ENCODE measurements at places on chromosomes 1 and 21.

- no peak for DNase-seq
Measured at GRCh38 chr1:234520908-234521817, 42.2 kb upstream of the TARBP1 start.

- peak; percentile 76 for DNase-seq
Measured at GRCh38 chr1:226656601-226657277, 82.3 kb downstream of the ITPKB start.

DNA sequence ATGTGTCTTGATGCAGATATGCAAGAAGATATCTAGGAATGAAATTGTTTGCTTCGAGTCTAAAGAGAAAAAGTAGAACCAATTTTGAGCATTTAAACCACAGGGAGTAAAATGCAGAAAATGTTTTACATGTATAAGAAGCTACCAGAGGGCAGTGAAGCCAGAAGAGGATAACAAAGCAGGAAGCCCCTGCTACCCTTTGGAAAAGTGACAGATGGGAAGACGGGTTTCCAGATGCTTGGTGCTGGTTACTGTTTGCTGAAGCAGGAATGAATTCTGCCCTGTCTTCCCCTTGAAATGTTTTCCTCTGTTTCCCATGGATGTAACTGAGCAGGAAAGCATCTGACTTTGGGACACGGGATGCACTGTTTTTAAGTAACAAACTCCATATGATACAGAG is 822.2 kb downstream of the MRPL39 start:
- DNase-seq = no peak

GRCh38 chr1:41641475-41641814 is 157.0 kb upstream of the EDN2 start:
- no peak for DNase-seq

DNA sequence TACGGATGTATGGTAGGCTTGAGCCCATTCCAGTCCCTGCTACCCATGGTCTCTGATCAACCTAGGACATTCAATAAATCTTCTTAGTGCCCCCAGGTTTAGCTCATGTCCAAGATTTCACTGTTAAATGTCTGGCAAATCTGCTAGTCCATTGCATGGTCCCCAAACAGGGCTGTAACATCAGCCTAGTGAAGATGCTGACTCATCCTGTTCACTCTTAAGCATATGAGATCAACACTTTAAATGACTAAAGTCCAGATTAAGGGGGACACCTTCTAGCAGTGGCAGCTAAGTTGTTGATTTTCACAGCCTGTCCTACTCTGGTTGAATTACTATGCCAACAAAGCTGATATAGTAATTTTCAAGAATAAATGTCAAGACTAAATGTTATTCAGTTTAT is 46.5 kb upstream of the NUF2 start:
- peak; percentile 10 for DNase-seq

DNA sequence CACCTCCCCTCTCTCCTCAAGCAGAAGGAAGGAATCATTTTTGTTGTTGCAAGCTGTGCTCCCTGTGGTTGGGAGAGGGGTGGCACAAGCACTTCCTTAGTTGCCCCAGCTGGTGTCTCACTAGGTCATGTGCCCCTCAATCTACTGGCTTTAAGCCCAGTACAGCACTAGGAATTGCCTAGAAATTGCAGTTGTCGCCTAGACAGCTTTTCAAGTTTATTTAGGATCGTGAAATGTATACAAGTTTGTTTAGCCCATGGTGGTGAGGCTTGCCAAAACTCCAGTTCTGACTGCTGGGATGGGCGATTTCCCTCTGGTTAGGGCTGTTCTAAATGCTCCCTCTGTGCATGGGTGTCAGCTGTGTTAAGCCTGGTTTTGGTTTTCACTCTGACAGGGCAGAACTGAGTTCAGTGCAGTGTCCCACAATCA is 126.8 kb upstream of the ZNF644 start:
- no peak for DNase-seq

GRCh38 chr1:153556348-153556747 is 7.3 kb upstream of the S100A3 start:
- no peak for DNase-seq

GRCh38 chr1:2235300-2235998 is 7.3 kb downstream of the SKI start:
- DNase-seq = no peak

GRCh38 chr1:40736085-40736531 is 44.6 kb downstream of the NFYC start:
- peak; percentile 51 for DNase-seq

DNA sequence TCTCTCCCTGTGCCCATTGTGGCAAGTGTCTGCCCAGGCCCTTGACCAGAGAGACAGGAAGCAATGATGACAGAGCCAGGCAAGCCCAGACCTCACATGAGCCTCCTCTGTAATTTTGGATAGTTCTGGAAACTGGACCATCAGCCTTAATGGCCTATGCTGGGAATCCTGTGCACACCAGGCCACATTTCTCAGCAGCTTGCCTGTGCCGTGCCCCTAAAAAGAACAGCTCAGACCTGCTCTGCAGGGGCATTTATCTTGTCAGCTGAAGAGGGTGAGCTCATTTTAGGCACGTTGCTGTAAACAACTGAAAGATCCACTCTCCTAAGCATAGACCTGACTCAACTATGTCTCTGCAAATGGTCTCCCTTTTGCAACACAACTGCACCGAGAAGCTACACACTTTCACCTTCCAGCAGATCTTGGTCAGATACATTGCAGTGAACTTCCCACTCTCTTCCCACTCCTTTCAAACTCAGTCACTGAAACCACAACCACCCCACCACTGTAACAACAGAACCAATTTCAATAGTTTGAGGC is 53.5 kb upstream of the BACH1 start:
- no peak for DNase-seq

DNA sequence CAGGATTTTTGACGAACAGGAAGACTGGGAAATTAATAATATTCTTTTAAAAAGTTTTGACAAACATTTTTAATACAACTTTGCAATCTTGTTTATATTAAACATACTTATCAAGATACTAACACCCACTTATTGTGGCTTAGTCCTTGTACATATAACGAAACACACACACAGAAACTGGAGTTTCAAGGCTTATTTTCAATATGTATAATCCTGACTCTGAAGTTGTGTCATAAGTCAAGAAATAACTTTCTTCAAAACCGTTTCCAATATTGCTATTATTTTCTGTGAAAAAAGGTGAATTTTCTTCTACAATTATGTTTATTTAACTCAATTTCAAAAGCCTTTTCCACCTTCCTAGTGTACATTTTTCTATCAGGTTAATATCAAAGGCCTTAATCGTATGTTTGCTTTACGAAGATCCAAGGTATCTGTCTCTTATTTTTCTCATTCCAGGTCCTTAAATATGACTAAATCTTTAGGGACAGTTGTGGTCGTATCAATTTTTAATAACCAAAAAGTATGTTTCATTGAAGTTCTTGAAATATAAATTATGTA is 1.8 kb downstream of the CDKN2C start:
- no peak for DNase-seq

DNA sequence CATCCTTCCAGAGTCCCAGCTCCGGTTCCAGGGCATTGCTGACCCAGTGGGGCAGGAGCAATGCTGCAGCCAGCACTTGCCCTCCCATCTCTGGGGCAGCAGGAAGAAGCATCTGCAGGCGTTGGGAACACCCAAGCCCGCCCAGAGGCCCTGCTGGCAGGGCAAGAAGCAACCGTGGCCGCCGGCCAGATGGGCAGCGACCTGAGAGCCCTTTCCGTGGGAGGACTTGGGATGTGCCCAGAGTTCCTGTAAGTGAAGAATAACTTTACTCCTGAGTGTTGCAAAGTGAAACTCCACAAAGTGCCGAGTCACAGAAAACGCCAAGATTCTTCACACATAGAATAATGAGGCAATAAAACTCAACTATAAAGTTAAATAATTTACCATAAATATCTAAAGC is 46.0 kb downstream of the GRIK3 start:
- DNase-seq = no peak

GRCh38 chr1:165884690-165885304 is 57.4 kb downstream of the UCK2 start:
- DNase-seq = no peak

DNA sequence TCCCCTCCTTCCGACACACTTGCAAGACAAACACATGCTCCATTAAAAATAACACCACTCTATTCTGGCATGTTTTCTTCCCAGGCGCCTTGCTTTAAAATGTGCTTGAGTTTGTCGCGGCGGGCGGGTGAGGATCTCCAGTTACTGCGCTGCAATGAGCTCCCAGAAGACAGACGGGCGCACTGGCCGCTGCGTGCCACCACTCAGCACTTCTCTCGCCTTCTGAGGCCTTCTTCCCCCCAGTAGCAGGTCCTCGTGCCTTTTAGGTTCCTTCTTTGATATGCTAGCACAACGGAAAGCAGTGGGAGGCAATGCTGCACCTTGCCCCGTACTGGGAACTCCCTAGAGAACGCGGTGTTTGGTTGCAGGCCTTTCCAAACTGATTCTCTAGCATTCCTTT is 279.5 kb upstream of the NR5A2 start:
- DNase-seq = no peak

GRCh38 chr1:72432645-72433267 is 150.4 kb upstream of the NEGR1 start:
- no peak for DNase-seq

GRCh38 chr1:227756172-227756959 is 21.1 kb downstream of the SNAP47 start:
- no peak for DNase-seq

DNA sequence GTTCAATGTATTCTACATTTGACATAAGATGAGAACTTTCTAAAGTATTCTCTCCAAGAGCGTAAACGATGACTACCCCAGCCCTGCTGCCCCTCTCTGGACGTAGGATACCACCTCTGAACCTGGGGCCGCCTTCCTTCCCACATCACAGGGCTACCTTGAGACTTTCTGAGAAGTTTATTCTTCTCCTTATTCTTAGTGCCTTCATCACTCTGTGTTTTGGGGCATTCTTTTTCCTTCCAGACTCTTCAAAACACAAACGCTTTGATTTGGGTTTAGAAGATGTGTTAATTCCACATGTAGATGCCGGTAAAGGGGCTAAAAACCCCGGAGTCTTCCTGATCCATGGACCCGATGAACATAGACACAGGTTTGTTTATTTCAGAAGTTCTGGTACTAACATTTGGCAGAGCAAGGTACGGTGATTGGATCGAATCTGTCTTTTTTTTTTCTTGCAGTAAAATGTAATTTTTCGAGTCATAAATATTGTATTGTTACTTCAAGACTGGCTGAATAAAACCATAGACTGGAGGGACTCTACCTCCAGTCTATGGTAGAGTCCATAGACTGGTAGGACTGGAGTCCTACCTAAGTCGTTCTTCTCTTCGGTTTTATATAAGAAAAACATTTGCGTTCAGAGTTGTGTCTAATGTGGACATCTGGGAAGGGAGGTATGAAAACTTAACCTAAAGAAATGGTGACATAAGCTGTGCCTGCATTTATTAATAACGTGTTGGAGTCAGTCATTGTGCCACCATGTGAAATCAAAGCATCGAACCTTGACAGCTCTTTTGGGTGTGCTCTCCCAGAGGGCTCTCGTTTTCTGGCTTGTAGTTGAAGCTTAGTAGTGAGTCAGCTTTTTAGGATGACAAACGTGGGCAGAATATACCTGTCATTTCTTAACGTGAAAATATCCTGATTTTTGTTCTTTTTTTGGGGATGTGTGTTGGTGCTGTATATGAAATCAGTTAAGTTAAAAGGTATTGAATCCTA is 1.2 kb downstream of the MAN1A2 start:
- no peak for DNase-seq

- DNase-seq = peak; percentile 71
Measured at GRCh38 chr1:27403065-27403726, 10.8 kb downstream of the GPR3 start.

- no peak for DNase-seq
Measured at GRCh38 chr21:44364151-44365053, 11.0 kb downstream of the TRPM2 start.

DNA sequence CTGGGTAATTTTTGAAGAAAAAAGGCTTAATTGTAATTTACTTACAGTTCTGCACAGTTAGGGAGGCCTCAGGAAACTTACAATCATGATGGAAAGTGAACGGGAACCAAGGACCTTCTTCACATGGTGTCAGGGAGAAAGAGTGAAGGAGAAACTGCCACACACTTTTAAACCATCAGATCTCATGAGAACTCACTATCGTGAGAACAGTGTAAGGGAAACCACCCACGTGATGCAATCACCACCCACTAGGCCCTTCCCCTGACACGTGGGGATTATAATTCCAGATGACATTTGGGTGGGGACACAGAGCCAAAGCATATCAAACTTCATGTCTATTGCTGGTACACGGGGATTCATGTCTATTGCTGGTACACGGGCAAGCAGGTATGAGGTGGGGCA is 5.3 kb upstream of the SFT2D2 start:
- no peak for DNase-seq

GRCh38 chr21:40425981-40426380 is 421.0 kb downstream of the DSCAM start:
- DNase-seq = no peak

GRCh38 chr21:44750675-44751025 is 39.3 kb upstream of the TSPEAR start:
- DNase-seq = no peak

DNA sequence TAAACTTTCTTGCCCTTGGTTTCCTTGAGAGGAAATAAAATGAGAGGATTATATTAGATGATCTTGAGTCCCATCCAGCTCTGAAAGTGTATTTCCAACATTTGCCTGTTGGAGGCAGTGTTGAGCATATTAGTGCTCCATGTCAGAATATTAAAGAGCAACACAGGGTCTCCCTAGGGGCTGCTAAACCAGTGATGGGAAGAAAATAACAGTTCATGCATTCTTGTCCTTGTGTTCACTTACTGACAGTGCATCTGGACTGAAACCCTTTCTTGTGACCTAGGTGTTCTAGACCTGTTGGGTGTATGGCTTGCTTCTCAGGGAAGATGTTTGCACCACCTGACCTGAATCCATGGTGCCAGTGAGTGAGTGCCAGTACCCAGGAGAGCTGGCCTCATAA is 124.7 kb upstream of the KIAA0040 start:
- DNase-seq = no peak

GRCh38 chr21:28547766-28548165 is 444.9 kb downstream of the LTN1 start:
- no peak for DNase-seq

- DNase-seq = no peak
Measured at GRCh38 chr1:31782421-31783410, 18.6 kb upstream of the ADGRB2 start.

DNA sequence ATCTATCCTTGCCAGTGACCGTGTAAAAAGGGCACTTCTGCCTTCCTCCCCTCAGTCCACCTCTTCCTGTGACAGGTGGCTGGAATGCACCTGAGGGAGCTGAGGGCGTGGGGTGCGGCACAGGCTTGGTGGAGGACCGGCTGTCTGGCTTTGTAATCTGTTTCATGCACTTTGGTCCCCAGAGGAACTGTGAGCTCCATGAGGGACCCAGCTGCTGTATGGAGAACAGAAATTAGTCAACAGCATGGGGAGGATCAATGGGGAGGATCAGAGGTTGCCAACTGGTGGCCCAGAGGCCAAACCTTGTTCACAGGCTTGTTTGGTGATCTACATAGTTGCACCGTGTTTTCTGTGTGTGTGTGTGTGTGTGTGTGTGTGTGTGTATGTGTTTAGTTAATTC is 19.0 kb upstream of the LUZP1 start:
- DNase-seq = no peak

All from fibroblast of skin of right quadriceps (primary cell).